Esophagus muscularis mucosa (tissue), 4 donors: ENCODE measurements at places on chromosomes 3 and 15.

DNA sequence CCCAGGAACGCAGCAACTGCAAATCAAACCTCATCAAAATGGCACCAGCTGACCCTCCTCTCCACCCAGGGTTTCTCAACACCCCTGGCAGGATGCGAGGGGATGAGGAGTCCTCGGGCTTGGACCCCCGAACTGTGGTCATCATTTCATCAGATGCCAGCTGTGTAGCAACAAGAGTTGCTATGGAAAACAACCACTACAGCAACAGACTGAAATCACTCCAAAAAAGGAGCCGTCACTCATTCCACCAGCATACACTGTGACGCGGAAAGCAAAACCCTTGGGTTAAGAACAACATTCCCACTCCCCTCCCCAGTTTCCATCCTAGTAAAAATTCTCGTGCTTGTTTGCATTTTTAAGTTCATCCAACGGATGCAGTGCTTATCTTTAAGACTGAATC is 40.1 kb downstream of the VGLL4 start:
- H3K27me3 ChIP-seq = no peaks in the 10 kb centered on the region
- DNase-seq = peak; percentile 95
- H3K4me3 ChIP-seq = no peak overlapping the region
- peak overlapping the region; percentile 92 for H3K27ac ChIP-seq
- H3K4me1 ChIP-seq = peaks cover 83% of the 10 kb centered on the region

GRCh38 chr3:120471643-120472042 is 20.9 kb upstream of the FSTL1 start:
- peaks cover 8% of the 10 kb centered on the region for H3K4me1 ChIP-seq
- DNase-seq = no peak
- H3K27me3 ChIP-seq = no peaks in the 10 kb centered on the region
- H3K27ac ChIP-seq = peak overlapping the region; percentile 71
- H3K4me3 ChIP-seq = no peak overlapping the region

DNA sequence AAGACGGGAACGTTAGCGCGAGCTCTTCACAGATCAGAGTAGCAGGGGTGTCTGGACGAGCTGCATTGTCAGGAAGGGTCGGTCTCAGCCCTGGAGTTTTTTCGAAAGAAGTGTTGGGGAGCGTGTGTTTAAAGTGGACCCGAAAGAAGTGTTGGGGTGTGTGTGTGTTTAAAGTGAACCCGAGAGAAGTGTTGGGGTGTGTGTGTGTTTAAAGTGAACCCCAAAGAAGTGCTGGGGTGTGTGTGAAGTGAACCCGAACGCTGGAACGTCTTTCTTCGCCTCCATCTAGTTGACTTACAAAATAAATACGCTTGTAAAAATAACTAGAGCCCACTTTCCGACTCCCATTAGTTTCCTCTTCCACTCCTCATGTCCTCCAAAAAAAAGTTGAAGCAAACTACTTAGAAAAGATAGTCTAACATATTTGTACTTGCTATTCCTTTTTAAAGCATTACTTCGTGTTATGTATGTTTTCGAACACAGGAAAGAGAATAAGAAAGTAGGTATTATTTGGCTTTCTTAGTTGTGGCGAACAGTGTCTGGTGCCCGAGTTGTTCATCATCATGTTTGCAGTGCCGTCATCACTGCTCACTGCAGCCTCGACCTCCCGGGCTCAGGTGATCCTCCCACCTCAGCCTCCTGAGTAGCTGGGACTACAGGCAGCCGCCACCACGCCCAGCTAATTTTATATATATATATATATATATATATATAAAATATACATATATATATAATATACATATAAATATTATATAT is 1.0 kb downstream of the LRCH3 start:
- H3K27ac ChIP-seq = peak overlapping the region; percentile 93
- H3K4me3 ChIP-seq = peak overlapping the region; percentile 90
- H3K4me1 ChIP-seq = peaks cover 42% of the 10 kb centered on the region
- DNase-seq = no peak

DNA sequence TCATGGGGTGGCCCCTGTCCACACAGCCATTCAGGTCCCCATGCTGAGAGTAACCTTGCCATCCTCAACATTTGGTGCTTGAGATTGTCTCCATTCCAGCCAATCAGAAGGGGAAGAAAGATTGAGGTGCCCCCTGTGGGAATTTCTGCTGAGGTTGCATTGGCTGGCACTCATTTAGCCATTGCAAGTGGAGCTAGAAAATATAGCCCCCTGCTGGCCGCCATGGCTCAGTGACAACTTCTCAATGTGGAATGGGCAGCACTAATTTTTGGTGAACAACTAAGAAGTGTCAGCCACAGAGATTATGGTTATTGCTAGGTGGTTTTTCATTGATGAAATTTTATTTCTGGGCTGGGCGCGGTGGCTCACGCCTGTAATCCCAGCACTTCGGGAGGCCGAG is 22.0 kb downstream of the COL6A6 start:
- H3K36me3 ChIP-seq = no peaks in the 10 kb centered on the region
- H3K27ac ChIP-seq = no peak overlapping the region
- H3K4me1 ChIP-seq = no peaks in the 10 kb centered on the region
- no peak overlapping the region for H3K4me3 ChIP-seq

DNA sequence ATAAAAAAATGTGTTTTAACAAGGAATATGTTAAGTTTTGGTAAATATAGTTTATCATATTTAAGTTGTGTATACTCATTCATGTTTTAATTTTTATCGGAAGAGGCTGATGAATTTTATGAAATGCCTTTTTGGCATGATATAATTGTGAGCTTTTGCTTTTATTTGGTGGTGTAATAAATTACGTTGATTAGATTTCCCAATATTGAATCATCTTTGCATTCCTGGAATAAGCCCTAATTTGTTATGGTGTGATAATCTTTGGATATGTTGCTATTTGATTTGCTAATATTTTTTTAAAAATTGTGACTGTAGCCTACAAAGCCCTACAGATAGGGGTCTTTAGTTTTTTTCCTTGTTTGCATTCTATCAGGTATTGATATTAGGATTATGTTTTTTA is 107.4 kb downstream of the IGF1R start:
- no peak for DNase-seq
- H3K27ac ChIP-seq = no peak overlapping the region
- H3K4me1 ChIP-seq = peaks cover 70% of the 10 kb centered on the region
- no peaks in the 10 kb centered on the region for H3K27me3 ChIP-seq
- H3K4me3 ChIP-seq = no peak overlapping the region
